ENCODE measurements at places on chromosomes 7 and 10.
A peak's percentile ranks its signal among the peaks of the same experiment; 100 is the strongest.

GRCh38 chr10:72840319-72840718 is 53.2 kb upstream of the OIT3 start:
- H3K27me3 ChIP-seq: no peaks in the 10 kb centered on the region
- no peaks in the 10 kb centered on the region for H3K4me1 ChIP-seq
- H3K36me3 ChIP-seq: no peaks in the 10 kb centered on the region

DNA sequence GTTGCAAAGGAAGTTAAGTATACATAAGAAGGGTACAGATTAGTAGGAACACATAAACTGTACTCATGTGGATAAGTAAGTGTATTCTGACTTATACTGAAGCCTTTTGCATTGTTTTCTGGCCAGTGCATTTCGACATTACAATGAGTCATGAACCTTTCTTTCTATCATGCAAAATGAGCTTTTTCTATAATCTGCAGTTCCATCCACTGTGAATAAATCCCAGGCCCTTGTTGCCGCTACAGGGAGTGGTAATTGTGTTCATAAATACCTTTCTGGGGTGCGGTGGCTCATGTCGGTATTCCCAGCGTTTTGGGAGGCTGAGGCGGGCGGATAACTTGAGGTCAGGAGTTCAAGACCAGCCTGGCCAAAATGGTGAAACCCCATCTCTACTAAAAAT is 858.3 kb downstream of the GRM8 start:
- H3K4me1 ChIP-seq: peaks cover 5% of the 10 kb centered on the region
- H3K4me3 ChIP-seq: no peak overlapping the region
- DNase-seq: no peak
- H3K27ac ChIP-seq: no peak overlapping the region
- H3K27me3 ChIP-seq: no peaks in the 10 kb centered on the region

DNA sequence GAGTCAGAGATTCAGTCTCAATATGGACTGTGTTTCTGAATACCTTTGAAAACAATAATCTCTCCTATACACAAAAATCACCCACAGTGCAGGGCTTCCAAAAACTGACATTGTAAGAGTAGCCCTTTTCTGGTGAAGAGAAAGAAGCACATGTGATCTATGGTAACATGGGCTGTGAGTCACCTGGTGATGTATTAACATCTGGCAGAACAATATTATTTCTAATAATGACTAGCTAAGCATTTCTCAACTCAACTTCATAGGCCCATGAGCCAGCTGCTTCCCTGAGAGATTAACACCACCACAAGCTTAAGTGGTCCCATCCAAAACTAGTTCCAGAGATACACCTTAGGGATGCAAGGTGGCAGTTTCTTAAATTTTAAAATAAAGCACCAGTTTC is 331.0 kb upstream of the NRP1 start:
- no peaks in the 10 kb centered on the region for H3K36me3 ChIP-seq
- peaks cover 26% of the 10 kb centered on the region for H3K4me1 ChIP-seq
- H3K27me3 ChIP-seq: no peaks in the 10 kb centered on the region
- H3K27ac ChIP-seq: no peak overlapping the region

- H3K27me3 ChIP-seq: no peaks in the 10 kb centered on the region
- peak overlapping the region; percentile 96 for H3K27ac ChIP-seq
- H3K4me1 ChIP-seq: peaks cover 23% of the 10 kb centered on the region
- peak; percentile 90 for DNase-seq
- no peaks in the 10 kb centered on the region for H3K36me3 ChIP-seq
Measured at GRCh38 chr10:101031796-101032636, 982 bp downstream of the SFXN3 start.

DNA sequence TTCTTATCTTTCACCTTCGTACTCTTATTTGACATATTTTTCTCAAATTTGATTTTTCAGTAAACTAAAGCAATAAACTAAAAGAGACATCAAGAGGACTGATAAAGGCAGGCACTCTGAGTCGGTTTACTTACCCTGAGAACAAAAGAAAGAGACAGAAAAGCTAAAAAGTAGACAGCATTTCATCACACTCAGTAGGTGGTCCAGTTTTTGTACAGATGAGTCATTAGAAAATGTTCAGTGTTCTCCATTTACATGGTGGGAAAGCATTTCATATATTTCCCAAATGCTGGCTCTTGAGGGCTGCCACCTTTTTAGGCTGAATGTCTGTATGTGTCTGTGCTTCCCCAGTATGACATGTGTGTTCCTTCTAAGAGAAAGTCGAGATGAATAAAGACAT is 52.7 kb downstream of the NHLRC2 start:
- DNase-seq: no peak
- no peak overlapping the region for H3K27ac ChIP-seq
- H3K4me1 ChIP-seq: no peaks in the 10 kb centered on the region
- H3K4me3 ChIP-seq: no peak overlapping the region
- H3K36me3 ChIP-seq: peaks cover 13% of the 10 kb centered on the region

DNA sequence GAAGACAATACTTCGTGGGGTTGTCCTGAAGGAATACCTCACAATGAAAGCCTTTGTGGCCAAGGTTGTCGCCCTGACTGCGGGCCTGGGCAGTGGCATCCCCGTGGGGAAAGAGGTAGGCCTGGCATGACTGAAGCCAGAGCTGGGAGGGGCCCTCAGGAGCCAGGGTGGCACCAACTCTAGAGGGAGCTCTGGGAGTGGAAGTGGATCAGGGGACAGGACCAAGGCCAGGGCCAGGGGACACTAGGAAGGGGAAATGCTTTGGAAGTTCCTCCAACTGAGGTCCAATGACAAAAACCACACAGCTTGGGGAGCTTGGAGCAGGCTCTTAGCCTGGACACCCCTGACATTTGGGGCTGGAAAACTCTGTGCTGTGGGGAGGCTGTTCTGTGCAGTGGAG is 5.8 kb downstream of the CLCN1 start:
- no peak overlapping the region for H3K4me3 ChIP-seq
- H3K27me3 ChIP-seq: no peaks in the 10 kb centered on the region
- H3K27ac ChIP-seq: no peak overlapping the region

- peak overlapping the region; percentile 73 for H3K27ac ChIP-seq
- H3K4me1 ChIP-seq: peaks cover 11% of the 10 kb centered on the region
- H3K27me3 ChIP-seq: no peaks in the 10 kb centered on the region
- peak overlapping the region; percentile 80 for H3K4me3 ChIP-seq
- no peaks in the 10 kb centered on the region for H3K36me3 ChIP-seq
Measured at GRCh38 chr7:128405471-128406313, 4.1 kb downstream of the IMPDH1 start.

DNA sequence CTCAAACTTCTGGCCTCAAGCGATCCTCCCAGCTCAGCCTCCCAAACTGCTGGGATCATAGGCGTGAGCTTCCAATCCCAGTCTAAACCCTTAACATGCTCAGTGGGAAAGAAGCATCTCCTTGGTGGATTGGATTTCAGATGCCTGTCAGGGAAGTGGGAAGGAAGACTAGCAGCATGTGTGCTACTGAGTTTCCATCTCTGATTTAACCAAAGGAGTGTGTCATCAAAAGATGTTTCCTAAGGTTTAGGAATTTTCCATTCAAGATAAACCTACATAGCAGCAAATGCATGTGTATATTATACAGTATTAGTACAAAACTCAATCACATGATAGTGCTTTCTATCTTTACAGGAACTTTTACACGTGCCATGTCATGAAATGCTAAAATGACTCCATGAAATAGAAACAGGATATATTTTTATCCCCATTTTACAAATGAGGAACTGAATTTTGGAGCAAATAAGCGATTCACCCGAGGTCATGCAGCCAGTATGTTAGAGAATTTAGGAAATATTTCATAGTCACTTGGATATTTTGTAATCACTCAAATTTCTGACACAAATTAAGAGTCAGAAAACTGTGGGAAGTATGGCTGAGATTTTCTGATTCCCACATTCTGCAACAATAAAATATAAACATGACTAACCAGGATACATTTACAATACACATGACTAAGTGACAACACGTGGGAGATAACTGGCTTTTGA is 11.4 kb upstream of the TMEM26 start:
- no peak overlapping the region for H3K4me3 ChIP-seq
- H3K4me1 ChIP-seq: no peaks in the 10 kb centered on the region
- no peaks in the 10 kb centered on the region for H3K27me3 ChIP-seq
- DNase-seq: no peak

DNA sequence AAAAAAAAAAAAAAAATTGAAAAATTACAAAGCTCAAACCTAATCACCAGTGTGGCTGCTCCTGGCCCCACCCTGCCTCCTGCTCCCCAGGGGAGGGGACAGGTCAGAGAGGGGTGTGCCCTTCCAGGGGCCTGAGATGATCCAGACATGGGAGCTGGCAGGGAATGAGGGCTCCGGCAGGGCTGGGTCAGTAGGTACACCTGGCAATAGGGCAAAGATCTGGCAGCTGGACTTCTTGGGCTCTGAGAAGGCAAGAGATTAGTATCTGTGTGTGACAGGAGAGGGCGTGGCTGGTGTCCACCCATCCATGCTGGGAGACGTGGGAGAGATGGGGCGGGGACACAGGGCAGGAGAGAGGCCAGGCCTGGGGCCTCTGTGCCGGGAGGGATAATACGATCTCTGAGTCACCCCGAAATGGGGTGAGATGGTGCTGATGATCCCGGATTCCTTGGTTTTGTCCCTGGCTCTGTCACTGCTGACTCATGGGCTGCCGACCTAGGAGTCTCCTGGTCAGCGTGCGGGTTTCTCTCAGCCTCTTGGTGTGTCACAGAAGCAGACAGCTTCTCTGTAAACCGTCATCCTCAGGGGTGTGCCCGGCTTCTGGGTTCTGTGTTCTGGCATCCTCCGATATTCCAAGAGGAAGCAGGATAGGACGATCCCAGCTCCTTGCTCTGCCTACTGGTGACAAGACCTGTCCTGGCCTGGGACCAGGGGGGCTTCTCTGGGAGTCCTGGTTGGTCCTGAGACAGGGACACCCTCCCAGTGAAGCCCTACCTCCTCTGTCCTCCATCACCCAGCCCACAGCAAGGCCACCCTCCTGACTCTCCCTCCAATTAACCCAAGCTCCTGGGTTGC is 8.2 kb upstream of the CLDN4 start:
- H3K27me3 ChIP-seq: peaks cover 12% of the 10 kb centered on the region
- peaks cover under 1% of the 10 kb centered on the region for H3K4me1 ChIP-seq
- DNase-seq: no peak

- no peaks in the 10 kb centered on the region for H3K36me3 ChIP-seq
- H3K4me3 ChIP-seq: no peak overlapping the region
- peaks cover 33% of the 10 kb centered on the region for H3K4me1 ChIP-seq
- no peaks in the 10 kb centered on the region for H3K27me3 ChIP-seq
- H3K27ac ChIP-seq: peak overlapping the region; percentile 69
- DNase-seq: no peak
Measured at GRCh38 chr7:135769005-135769802, 20.6 kb upstream of the FAM180A start.

DNA sequence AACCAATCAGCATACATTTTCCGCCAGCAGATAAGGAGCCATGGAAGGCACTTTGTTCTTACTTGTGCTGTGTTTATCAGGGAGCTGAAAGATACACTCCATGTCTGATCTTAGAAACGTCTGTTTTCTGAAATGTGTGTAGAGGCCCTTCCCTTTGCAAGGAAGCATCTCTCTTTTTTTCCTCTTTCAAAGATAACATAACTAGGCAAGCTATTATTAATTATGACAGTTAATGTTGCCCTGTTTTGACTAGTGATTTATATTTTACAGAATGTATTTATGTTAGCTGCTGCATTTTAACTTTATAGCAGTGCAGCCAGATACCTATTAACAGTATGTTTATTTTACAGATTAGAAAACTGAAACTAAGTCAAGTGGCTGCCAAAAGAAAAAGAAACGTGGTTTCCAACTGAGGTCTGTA is 683.2 kb upstream of the IGFBP3 start:
- DNase-seq: no peak
- H3K27me3 ChIP-seq: no peaks in the 10 kb centered on the region
- peaks cover 20% of the 10 kb centered on the region for H3K4me1 ChIP-seq
- no peak overlapping the region for H3K4me3 ChIP-seq

DNA sequence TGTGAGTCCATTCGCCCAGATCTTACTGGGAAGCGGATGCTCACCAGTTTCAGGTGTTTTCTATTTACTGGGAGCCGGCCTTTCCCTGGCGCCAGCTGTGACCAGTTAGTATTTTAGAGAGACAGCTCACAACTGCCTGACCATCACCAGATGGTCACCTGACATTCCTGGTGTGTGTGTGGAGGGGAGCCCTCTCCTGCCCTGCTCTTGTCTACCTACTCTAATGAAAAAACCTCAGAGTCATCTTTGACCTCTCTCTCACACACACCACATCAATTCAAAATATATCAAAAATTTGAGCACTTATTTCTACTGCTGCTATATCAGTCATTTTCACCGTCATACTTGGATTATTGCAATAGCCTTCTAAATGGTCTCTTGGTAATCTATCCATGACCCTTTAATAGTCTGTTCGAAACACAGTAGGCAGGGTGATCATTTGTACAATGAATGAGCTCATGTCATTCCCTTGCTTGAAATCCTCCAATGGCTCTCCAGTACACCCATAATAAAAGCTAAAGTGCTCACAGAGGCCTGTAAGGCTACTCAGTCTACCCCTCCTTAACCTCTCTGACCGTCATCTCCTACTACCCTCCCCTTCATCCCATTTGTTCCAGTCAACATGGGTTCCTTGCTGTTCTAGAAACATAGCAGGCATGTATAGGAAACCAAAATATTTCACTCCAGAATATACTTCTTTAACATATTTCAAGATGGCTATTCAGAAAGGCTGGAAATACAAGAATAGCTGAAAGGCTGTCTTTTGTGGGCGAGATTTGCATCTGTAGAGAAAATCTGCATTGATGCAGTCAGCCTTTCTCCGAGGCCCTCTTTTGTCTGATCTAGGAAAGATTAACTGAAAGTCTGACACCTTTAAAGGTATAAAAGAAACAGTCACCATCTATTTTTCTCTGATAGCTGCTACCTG is 17.5 kb upstream of the NT5C3A start:
- H3K4me1 ChIP-seq: no peaks in the 10 kb centered on the region
- no peak overlapping the region for H3K27ac ChIP-seq
- H3K4me3 ChIP-seq: no peak overlapping the region

GRCh38 chr10:132763545-132763944 is 22.4 kb downstream of the NKX6-2 start:
- no peaks in the 10 kb centered on the region for H3K4me1 ChIP-seq

- no peak overlapping the region for H3K4me3 ChIP-seq
- peak overlapping the region; percentile 69 for H3K27ac ChIP-seq
- H3K27me3 ChIP-seq: no peaks in the 10 kb centered on the region
- H3K4me1 ChIP-seq: peaks cover 30% of the 10 kb centered on the region
Measured at GRCh38 chr7:134731616-134732015, 47.8 kb upstream of the CALD1 start.

DNA sequence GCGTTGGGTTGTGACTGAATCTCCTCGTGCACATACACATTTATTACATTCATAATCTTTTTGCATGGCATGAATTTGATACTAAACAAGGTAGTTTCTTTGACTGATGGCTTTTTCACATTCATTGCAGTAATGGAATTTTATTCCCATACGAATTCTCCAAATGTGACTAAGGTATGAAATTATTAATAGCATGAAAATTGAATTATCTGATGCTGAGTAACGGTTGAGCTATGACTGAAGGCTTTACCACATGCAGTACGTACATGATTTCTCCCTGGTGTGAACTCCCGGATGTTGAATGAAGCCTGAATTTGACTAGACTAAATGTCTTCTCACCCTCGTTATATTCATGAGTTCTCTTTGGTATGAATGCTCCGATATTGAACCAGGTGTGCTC is 104.4 kb upstream of the C1GALT1 start:
- no peak overlapping the region for H3K4me3 ChIP-seq
- no peak for DNase-seq
- H3K4me1 ChIP-seq: no peaks in the 10 kb centered on the region
- H3K27ac ChIP-seq: no peak overlapping the region
- H3K27me3 ChIP-seq: no peaks in the 10 kb centered on the region

GRCh38 chr10:4635388-4635787 is 190.6 kb upstream of the AKR1E2 start:
- peaks cover 16% of the 10 kb centered on the region for H3K4me1 ChIP-seq
- no peak overlapping the region for H3K27ac ChIP-seq
- no peak overlapping the region for H3K4me3 ChIP-seq
- H3K27me3 ChIP-seq: no peaks in the 10 kb centered on the region
- no peak for DNase-seq
- no peaks in the 10 kb centered on the region for H3K36me3 ChIP-seq

Data from heart left ventricle (tissue), 16 donors.